ENCODE measurements at places on chromosomes 11 and 22. TPM values are rescaled to one million over a fixed set of nuclear protein-coding genes. Genes with fewer than 3 reads are reported as not detected.

- no peak for DNase-seq
These were observed 309.3 kb downstream of the CASP12 start for GRCh38 chr11:104588970-104589369.

DNA sequence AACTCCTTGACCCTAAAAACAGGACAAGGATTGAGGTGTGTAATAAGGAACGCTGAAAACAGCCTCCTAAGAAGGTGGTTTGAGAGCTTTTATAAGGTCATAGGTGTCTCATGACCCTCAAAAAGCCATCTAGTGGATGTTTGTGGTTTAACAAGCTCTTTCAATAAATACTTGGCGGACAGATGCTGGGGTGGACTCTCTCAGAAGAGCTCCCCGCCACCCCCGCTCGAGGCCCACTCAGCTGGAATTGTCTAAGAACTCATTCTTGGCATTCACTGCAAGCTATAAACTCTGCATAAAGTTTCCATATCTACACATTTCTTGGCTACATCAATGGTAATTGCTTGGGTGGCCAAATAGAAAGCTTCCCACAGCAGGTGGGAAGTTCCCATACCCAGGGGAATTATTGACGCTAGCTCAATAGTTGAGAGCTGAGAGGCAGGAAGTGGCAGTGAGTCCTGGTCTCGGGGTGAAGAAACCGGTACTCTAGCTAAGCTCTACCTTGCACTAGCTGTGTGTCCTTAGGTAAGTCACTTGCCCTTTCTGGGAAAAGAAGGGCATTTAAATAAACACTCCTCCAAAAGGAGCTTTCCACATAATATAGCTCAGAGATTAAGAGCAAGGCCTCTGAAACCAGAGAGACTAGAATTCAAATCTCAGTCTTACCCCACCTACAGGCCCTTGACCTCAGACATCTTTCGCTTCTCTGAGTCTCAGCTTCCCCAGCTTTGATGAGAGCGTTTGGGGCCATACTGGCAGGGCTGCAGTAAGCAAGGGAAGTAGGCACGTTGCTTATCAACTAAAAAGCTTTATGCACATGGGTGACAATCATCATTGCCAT lies 6.4 kb downstream of the MS4A15 start:
- DNase-seq, result no peak

DNA sequence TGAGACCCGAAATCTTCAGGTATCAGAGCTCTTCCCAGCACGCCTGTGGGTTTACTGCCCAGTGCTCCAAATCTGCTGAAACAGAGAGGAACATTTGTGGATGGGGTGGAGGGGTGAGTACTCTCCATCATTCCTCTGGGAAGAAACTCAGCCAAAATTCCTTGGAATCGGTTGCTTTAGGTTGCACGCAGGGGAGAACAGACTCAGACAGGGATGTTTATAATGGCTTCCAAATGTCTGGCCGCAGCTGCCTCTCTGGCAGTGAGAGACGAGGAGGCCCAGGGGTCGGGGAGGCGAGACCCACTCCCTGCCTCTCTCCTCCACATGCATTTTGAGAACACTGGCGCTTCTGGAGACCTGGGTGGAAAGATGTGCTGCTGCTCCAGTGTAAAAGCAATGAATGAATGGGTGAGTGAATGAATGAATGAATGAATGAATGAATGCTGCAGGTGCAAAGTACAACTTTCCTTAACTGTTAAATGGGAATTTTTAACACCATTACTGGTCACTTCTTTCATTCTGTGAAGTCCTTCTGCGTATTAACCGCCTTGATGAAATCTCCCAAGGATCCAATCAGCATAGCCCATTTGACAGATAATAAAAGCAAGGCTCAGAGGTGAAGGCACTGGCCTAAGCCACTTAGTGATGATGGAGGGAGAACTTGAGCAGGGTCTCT lies 437.4 kb downstream of the MIAT start:
- DNase-seq, result peak; percentile 93

DNA sequence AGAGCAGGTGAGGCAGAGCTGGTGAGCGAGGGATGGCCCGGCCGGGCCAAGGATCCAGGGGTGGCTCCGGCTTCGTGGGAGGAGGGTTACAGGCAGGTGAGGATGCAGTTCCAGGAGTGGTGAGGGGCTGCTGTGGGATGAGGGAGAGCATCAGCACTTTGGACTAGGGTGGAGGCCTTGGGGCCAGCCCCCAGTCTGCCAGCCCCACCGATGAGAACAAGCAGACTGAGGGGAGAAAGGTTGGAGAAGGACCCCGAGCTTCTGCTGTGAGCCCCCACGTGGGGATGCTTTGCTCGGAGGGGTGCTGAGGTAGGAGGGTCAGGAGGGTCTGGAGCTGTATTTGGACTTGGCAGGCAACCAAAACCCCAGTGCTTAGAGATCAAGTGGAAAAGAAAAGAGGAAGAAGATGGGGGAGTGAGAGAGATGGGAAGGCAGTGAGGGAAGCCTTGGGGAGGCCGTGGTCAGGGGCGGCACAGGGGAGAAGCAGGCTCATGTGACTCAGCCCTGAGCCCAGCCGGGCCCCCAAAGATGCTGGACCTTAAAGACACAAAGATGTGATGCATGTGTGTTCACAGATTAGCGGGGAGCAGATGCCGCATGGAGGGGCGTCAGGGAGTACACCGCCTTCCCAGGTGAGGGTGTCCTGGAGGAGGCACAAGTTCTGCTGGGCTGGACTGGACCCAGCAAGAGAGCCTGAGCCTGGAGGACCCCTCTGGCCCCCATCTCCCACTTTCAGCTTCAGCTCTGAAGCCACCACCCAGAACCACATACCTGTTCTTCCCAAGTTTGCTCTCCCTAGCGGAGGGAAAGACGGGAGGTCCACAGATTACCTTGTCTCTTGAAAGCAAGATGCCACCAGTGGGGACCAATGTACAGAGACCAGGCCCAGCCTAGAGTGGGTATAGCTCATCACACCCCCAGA lies 91.3 kb downstream of the CDKN1C start:
- no peak for DNase-seq

- peak; percentile 15 for DNase-seq
These were observed 13.0 kb upstream of the MYEOV start for GRCh38 chr11:69280994-69281393.

DNA sequence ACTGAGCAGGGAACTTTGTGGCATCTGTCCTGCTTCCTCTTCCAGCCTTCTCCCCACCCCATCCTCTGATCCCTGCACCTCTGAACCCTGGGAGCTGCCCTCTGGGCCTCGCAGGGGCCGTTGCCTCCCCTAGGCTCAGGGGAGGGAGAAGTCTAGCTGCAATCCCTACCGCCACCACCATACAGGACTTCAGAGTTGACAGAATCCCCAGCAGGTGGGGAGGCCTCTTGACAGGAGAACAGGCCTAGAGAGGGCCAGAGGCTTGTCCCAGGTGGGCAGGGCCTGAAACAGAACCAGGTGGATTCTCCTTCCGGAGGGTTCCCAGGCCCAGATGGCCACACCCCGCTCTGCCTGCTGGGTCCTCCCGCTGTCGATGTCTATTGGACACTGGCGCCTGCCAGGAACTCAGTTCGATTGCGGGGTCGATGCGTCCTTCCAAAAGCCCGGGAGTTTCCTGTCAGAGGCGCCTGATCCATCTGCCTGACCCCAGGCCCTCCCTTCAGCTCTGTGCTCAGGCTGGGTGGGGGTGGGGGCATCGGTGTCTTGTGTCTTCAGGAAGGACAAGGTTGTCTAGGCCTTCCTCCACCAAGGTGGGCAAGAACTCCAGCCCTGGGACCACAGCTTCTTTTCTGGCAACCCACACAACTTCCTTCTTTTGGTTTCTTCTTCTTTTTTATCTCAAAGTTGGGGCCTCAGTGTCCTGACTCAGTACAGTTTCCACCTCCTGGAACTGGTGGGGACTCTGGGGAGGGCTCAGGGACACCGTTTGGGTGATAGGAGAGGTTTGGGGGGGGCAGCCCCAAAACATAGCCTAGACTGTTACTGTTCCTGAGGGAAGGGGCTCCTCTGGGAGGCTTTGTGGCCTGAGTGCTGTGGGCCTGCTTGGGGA lies 6.4 kb downstream of the STARD10 start:
- no peak for DNase-seq

GRCh38 chr11:73167363-73167954 lies 25.3 kb upstream of the FCHSD2 start:
- DNase-seq, result no peak

GRCh38 chr11:33687733-33688479 lies 12.7 kb downstream of the C11orf91 start:
- peak; percentile 38 for DNase-seq

DNA sequence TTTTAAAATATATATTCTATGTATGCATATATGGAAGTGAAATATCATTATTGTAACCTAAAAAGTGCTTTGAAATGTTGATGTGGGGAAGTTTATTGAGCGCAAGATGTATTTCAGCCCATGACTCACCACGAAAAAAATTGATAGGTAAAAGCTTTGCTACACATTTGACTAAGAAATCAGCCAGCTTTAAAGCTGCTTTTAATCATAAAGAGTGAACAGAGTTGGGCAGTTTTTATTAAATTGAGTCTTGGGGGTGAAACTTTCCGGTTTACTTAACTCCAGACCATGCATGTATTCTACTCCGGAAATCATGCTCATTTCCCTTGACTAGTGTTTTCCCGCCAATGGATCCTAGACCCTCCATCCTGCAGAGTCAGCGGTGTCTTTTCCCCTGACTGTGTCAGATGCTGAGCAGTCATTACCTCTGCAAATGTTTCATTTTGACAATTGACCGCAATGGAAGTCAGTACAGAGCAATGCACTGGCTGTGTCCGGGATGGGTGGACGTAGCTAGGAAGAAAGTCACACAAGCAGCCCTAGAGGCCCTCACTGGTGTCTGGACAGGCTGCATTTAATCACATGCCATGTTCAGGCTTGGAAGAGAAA lies 47.2 kb upstream of the MPEG1 start:
- no peak for DNase-seq

GRCh38 chr22:46511151-46512038 lies 26.0 kb downstream of the CELSR1 start:
- no peak for DNase-seq

DNA sequence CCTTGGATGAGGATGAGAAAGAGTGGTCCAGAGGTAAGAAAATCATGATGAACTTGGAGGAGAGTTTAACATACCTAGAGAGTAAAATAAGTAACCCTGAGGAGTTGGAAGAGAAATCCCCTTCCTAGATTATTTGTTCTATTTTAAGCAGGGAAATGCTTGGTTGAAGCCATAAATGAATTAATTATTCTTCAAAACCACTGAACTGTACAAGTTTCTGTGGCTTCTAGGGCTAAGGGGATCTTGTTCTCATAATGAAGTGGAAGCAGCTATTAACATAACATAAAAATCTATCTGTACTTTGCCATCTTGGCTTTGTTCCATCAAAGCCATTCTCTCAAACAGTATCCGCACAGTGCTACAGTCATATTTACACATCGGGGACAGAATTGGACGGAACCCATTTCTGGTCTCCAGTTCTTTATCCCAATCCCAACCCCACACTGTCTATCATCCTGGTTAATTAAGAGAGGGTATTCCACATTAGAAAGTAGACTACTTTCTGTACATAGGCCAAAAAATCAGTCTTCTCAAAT lies 14.5 kb upstream of the ARHGAP42 start:
- DNase-seq, result no peak

DNA sequence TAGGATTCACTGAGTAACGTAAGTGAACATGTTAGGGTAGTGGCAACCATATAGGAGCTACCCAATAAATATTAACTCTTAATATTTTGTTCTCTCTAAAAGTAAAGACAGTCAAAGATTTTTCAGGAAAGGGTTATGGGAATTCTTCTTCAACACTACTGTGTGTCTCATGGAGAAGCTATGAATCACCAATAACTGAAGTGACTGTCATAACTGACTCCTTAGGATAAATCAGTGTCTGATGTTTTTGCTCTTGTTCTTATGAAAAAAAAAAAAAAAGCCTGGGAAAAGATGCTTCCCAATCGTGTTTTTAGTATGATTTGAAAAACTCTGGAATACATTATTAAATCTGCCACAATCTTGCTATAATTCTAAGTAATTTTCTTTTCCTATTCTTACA lies 111.2 kb upstream of the CEP126 start:
- DNase-seq, result no peak

- peak; percentile 20 for DNase-seq
These were observed 115.1 kb upstream of the RASSF10 start for GRCh38 chr11:12893787-12894672.

DNA sequence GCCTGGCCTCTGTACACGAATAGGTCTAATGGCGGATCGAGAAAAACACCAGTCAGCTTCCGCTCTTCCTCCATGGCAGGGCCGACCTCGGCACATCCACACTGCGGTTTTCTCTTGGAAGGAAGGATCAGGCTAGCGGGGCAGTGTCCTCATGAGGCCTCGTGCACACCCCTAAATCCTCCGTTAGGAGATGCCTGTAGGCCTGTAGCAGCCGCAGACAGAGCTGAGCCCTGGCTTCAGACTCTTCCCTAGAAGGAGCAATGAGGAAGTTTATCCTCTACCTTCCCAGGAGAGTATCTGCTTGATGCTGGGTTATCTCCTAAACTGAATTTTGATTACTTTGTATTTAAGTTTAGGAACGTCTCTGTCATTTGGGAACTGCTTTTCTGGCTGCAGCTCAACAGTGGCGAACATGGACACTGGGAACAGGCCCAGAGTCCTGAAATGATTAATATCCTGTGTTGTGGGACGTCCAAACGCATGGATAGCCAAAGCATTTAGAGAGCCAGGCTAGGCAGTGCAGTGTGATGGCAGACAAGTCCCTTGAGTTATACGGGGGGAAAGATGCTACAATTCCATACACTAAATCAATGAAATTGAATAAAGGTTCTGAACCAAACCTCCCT lies 16.5 kb upstream of the BMAL1 start:
- DNase-seq, result peak; percentile 28

DNA sequence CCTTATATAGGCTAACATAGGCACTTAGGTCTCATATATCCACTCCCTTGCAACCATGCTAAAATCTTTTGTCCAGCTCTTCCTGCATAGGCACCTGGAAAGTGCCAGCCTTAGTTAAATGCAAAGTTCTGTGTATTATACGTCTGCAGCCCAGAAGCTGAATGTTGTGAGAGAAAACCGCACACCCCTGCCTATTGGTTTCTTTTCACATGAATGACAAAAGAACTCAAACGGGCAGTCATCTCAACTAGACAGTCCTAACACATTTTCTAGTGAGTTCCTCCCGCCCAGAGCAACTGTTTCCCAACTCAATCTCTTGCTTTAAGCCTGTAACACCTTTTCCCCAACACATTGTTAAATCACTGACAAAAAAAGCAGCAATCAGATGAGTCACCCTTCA lies 69.4 kb upstream of the SC5D start:
- DNase-seq, result no peak

Gene MAJIN
- total RNA-seq, result not detected

Gene MYOD1
- total RNA-seq, result 2.3 TPM

Gene SEC14L2
- total RNA-seq, result 5.1 TPM

Gene OR56A1
- total RNA-seq, result not detected

Gene C11orf91
- not detected for total RNA-seq

Gene TMA7B
- total RNA-seq, result 0.30 TPM

All from skin of body (tissue), 3 donors.